ENCODE measurements at places on chromosomes 12 and 14.

- no peak for DNase-seq
Observed at GRCh38 chr14:98503086-98503815, 768.7 kb downstream of the BCL11B start.

DNA sequence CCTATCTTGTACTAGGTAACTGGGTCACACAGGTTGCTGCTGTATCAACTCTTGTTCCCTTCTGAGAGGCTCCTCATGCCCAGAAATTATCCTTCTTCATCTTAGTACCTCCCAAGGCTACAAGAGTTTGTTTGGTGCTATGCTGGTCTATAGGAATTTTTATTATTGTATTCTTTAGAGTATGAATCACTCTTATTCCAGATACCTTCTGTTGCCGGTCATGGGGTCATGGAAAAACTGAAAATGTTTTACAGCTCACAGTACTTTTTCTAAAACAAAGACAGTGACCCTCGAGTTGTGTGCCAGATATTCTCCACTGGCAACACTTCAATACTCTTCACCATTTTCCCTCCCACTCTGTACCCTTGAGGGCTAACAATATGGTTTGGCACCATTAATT is 1598.0 kb upstream of the TMEM132C start:
- DNase-seq = no peak

GRCh38 chr14:20683891-20684661 is at the start of gene RNASE4:
TSS of gene RNASE4 (plus strand) at chr14:20684560. CDS start at chr14:20699372, 14,812 bp downstream.
- DNase-seq = peak; percentile 92

DNA sequence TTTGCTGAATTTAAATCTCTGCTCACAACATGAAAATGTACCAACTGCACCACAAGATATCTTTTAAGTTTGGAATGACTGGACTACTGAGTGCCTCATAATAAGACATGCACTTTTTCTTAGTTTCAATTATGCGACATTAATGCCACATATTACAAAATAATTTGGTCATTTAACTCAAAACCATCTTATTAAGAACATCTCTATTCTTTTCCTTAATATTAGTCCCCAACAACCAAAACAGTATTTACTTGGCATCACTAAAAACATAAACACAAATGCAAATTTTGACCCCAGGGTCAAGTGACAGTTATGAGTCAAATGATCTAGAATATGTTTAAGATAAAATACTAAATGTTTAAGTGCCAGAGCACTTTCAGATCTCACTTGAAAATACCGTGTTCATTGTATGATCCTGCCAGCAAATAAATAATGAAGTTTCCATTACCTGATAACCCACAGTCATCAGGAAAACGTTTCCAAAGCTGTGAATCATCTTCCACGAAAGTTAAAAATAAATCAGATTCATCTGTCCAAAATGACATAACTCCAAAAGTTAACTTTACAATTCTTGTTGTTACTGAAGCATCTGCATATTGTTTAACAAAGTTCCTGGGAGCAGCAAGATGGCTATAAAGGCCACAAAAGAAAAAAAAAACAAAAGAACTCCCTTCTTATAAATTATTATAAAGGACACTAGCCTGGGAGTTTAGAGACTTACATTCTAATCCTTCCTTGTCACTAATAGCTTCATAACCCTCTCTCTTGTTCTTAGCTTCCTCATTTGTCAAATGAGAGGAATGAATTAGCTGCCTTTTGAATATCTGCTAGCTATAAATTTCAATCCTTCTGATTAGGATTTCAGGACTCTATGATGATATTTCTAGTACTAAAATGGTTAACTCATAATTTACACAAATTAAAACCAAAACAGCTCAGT is 30.5 kb upstream of the AP4S1 start:
- DNase-seq = peak; percentile 15

GRCh38 chr14:77222546-77223225 is 41.1 kb downstream of the TMEM63C start:
- no peak for DNase-seq

DNA sequence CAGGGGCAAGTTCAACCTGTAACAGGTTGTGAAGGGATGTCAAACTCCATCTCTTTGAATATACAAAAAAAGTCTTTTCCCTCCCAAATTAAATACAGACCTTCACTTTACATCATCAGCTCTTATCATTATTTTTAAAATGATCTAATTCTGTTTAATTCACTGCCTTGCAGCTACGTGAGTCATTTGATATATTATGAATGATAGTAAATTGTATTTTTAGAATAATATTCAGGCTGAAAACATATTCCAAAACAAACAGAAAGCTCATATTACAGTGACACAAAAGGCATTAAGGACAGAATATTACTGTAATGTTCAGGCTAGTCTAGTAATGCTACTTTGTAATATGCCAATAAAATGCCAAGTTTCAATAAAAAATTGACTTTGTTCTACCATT is 53.3 kb downstream of the BCAT1 start:
- no peak for DNase-seq

DNA sequence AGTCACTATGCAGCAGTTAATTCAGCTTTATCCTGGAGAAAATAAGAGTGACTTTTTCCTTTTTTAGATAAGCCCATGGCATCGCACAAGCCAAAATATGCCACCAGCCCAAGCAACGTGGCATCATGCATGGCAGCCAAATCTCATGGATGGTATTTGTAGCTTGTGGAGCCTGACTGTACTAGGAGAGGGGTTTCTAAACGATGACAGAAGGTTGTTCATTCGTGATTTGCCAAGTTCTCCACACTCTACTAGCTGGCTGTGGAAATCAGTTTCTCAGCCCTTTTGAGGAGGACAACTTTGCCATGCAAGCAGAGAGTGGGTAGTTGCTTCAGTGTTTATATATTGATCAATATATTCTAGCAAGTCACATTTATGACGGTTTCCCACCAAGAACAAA is 41.4 kb upstream of the ATXN2 start:
- DNase-seq = no peak

- no peak for DNase-seq
Observed at GRCh38 chr12:10067942-10068341, 30.8 kb downstream of the CLEC1A start.

DNA sequence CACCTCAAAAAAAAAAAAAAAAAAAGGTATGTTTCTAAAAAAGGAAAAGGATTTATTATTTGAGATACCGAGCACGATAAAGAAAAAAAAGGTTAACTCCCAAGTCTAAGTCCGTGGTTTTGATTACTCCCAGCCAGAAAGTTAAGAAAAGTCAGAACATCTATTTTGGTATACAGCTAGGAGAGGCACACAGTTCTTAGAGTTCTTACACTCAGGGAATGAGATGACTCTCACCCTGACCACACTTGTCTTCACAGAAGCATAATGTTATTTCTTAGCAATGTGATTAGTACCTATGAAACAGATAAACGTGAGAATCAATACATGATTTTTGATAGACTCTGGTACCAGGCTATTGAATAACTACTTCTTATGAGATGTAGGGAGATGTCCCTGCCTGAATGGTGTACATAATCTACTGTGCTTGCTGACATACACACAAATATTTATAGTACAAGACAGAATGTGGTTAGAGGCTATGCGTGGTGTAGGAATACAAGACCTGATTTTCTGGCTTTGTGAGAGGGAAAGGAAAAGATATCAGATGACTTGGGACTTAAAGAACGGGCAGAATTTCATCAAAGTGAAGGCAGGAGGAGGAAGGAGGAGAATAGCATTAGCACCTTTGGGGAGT is 31.6 kb downstream of the LIMA1 start:
- no peak for DNase-seq

- no peak for DNase-seq
Observed at GRCh38 chr14:66944872-66945271, 244.4 kb upstream of the GARIN2 start.

DNA sequence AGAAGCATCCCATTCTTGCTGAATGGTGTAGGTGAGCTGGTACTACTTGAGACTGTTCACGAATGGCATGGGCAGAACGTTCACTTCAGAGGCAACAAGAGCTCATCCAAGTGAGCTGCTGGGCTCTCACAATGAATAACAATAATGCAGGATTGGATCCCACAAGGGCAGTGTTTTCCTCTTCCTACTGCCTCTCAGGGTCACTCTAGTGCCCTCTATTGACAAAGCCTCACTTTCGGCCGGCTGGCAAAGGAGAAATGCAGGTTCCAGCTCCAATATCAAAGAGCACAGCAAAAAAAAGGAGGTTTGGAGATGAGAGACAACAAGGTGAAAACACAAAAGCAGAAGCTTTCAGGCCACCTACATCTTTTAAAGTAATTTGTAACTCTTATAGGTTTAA is 74.6 kb upstream of the MYF6 start:
- DNase-seq = peak; percentile 11

DNA sequence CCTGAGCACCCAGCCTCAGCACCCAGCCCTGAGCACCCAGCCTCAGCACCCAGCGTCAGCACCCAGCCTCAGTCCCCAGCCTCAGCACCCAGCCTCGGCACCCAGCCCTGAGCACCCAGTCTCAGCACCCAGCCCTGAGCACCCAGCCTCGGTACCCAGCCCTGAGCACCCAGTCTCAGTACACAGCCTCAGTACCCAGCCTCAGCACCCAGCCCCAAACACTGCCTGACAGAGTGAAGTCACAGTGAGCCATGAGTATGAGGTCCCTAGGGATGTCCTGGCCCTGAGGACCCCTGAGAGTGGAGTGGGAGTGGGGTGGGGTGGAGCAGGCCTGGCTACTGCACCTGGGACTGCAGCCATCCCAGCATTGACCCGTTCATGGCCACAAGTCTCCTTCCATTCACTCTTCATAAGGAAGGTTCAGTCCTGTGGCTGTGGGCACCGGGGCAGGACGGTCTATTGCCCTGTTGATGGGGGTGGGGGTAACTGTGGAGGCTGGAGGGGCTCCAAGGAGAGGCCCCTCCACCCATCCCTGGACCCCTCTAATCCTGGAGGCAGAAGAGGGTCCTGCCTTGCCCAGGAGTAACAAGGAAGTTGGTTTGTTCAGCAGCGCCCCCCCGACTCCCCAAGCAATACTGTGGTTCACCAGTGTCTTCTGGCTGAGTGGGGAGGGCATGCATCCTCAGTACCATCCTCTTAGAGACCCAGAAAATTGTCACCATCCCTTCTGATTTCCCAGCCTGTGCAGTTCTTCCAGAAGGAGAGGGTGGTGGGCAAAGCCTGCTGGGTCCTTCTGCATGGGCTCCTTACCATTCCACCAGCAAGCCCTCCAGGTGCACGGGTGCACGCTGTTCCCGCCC is 140.5 kb downstream of the ADGRD1 start:
- DNase-seq = no peak

- peak; percentile 66 for DNase-seq
Observed at GRCh38 chr12:10140001-10140400, 10.0 kb upstream of the CLEC7A start.

- DNase-seq = no peak
Observed at GRCh38 chr12:57248934-57249742, 1.8 kb downstream of the STAC3 start.

- no peak for DNase-seq
Observed at GRCh38 chr14:58762629-58763028, 124.9 kb downstream of the DACT1 start.

GRCh38 chr14:106848330-106849121 is 1322.1 kb downstream of the TMEM121 start:
- DNase-seq = no peak

DNA sequence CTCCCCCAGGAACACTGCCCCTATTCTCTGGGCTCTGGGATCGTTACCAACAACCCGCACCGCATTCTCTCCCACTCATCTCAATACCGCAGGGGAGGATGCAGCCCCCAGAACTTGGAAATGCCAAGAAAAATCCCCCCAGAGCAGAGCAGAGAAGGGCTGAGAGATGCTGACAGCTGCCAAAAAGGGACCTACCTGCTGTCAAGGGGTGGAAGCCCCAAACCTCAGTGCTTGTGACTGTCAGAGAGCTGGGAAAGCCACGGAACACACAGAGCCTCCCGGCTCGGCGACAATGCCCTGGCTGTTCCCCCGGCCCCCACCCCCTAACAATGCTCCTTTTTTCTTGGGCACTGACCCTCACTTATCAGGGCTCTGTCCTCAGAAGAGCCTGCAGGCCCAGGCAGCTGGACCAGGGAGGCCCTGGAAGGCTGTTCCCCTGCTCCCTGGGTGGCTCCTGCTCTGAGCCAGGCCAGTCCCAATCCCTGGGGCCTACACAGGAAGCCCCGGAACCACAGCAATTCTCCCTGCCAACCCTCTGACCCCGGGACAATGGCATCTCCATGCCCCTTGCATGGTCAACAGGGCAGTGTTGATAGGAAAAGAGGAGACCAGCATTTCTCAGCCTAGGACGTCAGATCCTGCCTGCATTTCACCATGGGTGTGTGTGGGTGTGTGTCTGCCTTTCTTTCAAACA is 78.9 kb downstream of the ITPK1 start:
- DNase-seq = no peak

DNA sequence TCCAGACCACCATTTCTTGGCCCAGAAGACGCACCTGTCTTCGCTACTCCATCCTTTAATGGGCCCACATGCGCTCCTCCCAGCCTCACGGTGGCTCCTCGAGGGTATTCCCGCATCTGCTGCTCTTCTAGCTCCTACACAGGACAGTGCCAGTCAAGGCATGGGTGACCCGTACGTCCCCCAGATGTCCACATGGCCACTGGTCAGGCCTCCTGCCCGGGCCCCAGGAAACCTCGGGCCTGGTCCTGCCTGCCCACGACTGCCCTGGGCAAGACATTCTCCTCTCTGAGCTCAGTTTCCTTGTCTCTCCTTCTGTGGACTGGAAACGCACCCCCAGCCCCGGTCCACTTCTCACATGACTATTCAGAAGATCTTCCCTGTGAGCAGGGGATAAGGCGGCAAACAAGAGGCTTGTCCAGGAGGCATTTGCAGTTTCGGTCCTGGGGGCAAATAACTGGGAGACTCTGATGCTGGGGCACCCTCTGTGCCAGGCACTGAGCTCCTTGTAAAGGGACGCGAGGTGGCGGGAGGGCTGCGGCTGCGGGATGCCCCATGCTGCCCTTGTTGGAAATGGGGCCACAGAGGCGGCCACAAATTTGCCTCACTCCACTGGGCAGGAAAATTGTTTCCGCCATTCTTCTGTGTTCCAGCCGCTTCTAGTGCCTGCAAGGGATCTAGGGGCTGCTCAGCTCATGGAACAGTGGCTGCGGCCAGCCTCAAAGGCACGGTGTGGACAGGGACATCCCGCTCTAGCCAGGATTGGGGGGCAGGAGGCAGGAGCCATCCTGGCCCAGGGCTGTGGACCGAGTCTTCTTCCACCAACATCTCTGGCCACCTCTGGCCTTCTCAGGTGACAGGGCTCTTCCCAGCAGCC is 6.8 kb upstream of the BEGAIN start:
- no peak for DNase-seq

GRCh38 chr14:85573406-85573805 is 43.5 kb downstream of the FLRT2 start:
- no peak for DNase-seq

GRCh38 chr12:14928931-14929330 is 9.4 kb downstream of the ERP27 start:
- DNase-seq = peak; percentile 90

DNA sequence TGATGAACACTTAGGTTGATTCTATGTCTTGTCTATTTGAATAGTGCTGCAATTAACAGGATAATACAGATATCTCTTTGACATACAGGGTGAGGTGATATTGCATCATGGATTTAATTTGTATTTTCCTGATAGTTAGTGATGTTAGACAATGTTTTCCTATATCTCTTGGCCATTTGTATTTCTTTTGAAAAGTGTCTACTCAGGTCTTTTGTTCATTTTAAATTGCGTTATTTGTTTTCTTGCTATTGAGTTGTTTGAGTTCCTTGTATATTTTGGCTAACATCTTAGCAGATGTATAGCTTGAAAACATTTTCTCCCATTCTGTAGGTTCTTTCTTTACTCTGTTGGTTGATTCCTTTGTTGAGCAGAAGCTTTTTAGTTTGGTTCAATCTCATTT is 460.6 kb downstream of the CCDC91 start:
- no peak for DNase-seq
